Astrocyte of the spinal cord (primary cell): ENCODE measurements at places on chromosomes 16 and 17.
A peak's percentile ranks its signal among the peaks of the same experiment; 100 is the strongest.

- no peak for DNase-seq
Observed at GRCh38 chr17:80615376-80615775, 70.7 kb downstream of the RPTOR start.

DNA sequence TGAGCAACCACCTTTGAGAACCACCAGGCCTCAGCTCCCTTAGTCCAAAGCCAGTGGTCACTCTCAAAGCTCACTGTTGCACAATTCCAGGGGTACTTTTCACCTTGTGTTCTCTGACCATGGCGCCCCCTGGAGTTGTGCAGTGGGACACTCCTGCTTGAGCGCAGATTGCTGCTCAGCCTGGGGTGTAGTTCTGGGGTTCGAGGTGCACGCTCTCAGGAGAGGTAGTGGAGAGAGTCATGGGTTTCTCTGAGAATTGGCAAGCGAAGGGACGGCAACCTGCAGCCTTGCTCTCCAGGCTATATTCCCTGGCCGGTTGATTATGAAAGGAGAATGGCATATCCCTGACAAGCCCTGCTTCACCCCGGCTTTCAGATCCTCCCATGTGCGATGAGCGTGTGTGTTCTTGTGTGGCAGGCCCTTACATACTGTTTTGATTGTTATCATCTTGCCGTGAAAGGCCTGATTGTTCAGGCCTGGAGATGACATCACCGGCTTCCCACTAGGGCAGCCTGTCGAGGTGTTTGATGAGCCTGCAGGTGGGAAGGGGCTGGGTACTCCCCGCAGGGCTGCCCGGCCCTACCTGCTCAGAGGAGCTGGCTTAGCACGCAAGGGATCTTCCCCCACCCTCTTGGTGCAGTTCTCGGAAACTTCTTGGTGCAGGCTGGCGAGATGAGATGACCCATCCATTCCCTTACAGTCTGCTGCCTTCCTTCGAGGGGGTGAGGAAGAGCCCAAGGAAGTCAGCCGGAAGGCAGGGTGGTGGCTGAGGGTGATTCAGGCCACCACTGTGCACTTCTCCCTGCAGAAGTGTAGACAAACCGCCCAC lies 431.2 kb downstream of the SLC39A11 start:
- DNase-seq: no peak

DNA sequence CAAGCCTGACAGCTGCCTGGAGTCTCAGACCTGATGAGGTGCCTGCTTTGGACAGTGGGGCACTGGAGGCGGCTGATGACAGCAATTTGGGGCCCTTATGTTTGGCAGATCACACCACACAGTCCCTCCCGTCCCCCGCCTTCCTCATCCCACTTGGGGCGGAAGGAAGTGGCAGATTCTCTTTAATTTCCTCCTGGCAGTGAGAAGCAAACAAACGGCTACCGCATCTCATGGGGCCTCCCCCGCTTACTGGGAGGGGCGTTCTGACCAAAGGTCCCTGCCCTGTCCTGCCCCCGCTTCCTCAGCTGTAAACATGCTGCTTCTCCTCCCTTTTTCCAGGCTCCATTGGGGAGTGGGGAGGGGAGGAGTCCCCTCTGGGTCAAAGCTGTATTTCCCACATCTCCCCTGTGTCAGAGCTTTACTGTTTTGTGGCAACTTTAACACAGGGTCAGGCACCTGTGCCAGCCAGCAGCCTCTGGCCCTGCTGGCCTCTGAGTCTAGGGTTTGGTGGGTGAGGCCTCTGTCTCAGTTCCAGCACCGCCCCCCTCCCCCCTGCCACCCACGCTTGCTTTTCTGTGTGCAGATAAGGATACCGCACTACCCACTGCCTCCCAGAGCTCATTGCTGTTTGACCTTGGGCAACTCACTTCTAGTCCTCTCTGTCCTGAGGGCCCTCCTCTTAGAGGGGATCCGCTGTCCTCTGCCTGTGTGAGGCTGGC lies 5.4 kb upstream of the NFATC3 start:
- DNase-seq: no peak

GRCh38 chr17:50354198-50354597 lies 8.3 kb downstream of the XYLT2 start:
- no peak for DNase-seq

DNA sequence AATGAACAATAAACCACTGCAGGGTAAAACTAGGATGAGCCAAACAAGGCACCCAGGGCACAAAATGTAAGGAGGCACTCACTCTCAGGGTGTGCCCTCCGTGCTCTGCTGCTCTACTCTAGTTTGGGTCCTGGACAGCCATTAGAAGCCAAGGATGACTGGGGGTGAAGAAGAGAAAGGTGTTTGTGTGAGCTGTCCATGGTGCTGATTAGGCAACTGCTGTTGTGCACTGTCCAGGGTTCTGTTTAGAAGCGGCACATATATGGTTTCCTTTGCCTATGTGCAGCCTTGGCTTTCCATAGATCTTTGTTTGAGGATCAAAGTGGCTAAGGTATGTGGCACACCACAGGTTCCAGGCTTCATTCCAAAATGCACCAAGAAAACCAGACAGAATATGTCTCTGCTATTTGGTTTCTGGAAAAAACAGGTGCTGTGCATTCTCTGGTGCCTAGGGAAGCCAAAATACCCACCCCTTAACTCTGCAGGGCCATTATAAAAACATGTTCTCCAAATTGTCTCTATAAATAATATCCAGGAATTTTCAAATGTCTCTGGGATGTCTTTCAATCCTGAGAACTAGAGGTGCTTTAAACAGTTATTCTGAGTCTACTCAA lies 123.5 kb downstream of the CBLN1 start:
- peak; percentile 3 for DNase-seq

DNA sequence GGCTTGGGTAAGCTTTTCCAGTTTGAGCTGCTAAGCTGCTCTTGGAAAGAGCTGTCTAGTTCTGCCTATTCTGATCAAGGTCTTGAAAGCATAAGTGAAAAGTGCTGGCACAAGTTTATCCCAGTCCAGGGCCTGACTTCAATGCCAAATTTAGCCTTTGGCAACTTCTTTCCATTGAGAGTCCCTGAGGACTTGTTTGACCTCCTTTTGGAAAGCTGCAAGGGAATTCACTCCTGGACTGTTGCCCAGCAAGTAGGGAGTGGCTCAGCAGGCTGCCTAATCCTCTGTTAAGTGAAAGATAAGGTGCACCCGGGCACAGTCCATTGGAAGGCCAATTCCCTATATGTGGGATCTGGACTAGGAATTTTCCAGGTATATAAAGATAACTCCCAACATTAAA lies 16.0 kb upstream of the TANC2 start:
- peak; percentile 53 for DNase-seq
